ENCODE measurements at places on chromosomes 3 and 15.
A peak's percentile ranks its signal among the peaks of the same experiment; 100 is the strongest.

DNA sequence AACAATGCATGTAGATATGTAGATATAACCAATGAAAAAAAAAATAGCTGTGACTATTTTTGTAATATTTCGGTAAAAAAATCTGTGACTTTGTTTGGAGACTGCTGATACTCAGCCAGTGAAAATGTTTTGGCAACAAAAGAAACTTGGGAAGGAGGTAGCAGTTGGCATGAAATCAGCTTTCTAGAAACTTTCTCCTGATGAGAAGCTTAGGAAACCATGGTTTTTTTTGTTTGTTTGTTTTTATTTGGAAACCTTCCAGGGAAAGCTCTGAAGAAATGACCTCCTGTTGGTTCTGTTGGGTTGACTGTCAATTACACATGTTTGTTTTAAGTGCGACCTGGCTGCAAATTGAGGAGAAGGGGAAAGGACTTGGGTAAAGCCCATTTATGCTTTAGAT, 445.9 kb downstream of the UNC13C start:
- no peak for DNase-seq

GRCh38 chr3:12395349-12396012, 88.8 kb upstream of the TSEN2 start:
- DNase-seq, result no peak

- DNase-seq, result no peak
Measured at GRCh38 chr15:78625606-78626280, 4.9 kb upstream of the CHRNA3 start.

DNA sequence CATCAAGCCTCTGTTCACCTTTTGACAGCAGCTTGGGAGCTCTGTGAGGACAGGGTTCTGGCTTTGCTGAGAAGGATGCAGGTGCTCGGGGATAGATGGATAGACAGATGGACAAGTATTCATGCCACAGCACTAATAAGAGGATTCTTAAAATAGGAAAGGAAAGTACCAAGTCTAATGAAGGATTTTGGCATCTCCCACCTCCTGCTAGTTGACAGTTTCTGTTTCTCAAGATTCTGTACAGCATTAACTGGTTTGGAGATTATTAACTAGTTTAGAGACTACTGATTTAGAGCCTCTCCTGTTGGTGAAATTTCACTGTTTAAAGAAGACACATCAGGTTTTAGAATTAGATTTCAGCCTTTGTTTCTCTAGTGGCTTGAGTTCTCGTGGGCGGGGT, 152.3 kb downstream of the CACNA1D start:
- no peak for DNase-seq

GRCh38 chr3:129673012-129673411, 66.5 kb upstream of the PLXND1 start:
- no peak for DNase-seq

DNA sequence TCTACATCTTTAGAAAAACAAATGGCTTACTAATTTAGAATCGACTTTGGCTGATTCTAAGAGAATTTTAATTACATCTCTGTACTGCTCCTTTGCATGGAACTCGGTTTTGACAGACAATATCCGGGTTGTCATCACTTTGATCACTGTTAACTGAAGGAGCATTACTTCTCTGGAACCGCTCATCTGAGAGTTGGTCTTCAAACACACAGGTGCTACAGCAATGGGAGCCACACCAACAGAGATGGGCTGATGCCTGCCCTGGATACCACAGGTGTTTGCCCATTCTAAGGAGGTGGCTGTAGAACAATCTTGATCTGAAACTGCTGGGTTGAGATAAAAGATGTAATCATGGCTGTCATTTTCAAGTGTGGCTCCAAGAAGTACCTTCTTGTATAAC, 21.6 kb downstream of the LINS1 start:
- no peak for DNase-seq

DNA sequence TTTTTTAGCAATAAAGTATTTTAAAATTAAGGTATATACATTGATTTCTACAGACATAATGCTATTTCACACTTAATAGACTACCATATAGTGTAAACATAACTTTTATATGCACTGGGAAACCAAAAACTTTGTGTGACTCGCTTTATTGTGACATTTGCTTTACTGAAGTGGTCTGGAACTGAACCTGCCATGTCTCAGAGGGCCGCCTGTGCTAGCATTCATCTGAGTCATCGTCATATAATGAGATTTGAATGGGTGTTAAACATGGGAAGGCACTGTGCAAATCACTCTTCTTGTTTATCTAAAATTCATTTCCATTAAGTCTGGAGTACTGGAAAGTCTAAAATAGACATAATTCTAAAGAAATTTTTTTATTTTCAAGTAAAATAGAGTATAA, 12.9 kb downstream of the EIF2AK4 start:
- no peak for DNase-seq

GRCh38 chr15:36771826-36772225, 192.4 kb downstream of the CDIN1 start:
- no peak for DNase-seq

- no peak for DNase-seq
Measured at GRCh38 chr3:169410430-169410829, 253.1 kb downstream of the MECOM start.

DNA sequence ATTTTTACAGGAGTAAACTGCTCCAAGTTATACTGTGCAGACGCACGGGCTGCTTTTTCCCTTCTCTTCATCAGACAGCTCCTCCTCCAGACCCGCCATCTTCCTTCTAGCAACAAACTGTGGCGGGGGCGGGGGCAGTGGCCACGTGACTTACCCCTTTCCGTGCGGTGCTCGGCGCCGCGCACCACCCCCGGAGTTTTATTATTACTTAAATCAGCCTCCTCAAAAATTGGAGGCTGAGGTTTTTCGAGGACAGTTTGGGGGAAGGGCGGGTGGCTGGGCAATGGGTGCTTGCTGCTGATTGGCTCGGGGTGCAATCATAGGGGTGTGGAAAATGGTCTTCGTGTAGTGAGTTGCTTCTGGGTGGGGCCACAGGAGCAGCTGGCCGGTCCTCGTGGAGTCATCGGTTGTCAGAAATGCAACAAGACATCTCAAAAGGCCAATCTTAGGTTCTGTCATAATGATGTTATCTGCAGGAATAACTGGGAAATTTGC, 77.1 kb upstream of the MFGE8 start:
- no peak for DNase-seq

DNA sequence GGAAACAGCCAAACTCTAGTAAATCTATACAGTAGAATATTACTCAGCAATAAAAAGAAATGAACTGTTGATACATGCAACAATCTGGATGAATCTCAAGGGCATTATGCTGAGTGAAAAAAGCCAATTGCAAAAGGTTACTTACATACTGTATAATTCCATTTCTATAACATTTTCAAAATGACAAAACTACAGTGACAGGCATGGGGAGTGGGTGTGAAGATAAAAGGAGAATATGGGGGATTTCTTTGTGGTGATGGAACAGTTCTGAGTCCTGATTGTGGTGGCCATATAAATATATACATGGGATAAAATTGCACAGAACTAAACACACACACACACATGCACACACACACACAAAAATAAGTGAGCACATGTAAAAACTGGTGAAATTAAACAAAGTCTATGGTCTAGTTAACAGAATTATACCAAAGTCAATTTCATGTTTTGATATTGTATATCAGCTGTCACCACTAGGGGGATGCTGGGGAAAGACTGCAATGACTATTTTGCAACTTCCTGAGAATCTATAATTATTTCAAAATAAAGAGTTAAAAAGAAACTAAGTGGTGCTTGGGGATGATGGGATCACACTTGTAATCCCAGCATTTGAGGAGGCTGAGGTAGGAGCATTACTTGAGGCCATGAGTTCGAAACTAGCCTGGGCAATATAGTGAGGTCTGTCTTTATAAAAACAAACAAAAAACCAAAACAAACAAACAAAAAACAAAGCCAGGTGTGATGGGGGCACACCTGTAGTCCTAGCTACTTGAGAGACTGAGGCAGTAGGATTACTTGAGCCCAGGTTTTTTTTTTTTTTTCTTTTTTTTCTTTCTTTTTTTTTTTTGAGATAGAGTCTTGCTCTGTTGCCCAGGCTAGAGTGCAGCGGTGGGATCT, 66.0 kb downstream of the SPTSSB start:
- no peak for DNase-seq

DNA sequence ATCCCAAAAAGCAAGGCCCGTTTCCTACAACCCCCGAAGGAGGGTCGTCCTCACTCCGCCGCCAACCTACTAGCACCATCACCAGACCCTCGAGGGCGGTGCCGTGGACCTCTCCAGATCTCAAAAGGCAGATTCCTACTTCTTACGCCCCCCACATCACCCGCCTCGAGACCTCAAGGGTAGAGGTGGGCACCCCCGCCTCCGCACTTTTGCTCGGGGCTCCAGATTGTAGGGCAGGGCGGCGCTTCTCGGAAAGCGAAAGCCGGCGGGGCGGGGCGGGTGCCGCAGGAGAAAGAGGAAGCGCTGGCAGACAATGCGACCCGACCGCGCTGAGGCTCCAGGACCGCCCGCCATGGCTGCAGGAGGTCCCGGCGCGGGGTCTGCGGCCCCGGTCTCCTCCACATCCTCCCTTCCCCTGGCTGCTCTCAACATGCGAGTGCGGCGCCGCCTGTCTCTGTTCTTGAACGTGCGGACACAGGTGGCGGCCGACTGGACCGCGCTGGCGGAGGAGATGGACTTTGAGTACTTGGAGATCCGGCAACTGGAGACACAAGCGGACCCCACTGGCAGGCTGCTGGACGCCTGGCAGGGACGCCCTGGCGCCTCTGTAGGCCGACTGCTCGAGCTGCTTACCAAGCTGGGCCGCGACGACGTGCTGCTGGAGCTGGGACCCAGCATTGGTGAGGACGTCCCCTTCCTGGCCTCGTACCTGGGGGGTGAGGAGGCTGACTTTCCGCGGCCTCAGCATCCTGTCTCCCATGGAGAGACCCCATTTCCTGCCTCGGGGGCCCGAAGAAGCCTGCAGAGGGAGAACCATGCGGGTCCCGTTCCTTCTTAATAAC, at the start of gene MYD88:
Gene MYD88 (plus strand): TSS at position 313 of the 842 bp plus-strand sequence. CDS start 40 bp downstream, at position 353.
- DNase-seq, result peak; percentile 84

DNA sequence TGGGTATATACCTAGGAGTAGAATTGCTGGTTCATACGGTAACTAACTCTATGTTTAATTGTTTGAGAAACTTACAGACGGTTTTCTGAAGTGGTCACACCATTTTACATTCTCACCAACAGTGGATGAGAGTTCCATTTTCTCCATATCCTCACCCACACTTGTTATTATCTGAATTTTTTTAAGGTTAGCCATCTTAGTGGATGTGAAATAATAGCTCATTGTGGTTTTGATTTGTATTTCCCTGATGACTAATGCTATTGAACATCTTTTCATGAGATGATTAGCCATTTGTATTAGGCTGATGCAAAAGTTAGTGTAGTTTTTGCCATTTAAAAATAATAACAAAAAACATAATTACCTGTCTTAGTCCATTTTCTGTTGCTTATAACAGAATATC, 18.6 kb downstream of the CSTA start:
- no peak for DNase-seq

GRCh38 chr15:52559575-52559974, 9.3 kb downstream of the ARPP19 start:
- peak; percentile 28 for DNase-seq
